ENCODE measurements at places on chromosomes 11 and 22.
A peak's percentile ranks its signal among the peaks of the same experiment; 100 is the strongest.

DNA sequence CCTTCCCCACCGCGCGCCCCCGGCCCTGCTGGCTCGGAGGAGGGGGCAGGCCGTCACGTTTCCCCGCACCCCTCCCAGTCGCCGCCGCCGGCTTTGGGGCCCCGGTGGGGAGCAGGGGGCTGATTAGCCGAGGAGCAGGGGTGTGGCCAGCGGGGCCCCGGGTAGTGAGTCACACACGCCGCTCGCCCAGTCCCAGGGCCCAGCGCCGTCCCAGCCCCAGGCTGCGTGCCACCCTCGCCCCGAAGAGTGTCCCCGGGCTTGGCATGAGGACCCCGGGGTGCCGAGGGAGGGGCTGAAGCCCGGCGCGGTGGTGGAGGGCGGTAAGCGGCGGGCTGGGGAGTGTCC is 34.4 kb downstream of the PRDM11 start:
- peak; percentile 68 for DNase-seq

DNA sequence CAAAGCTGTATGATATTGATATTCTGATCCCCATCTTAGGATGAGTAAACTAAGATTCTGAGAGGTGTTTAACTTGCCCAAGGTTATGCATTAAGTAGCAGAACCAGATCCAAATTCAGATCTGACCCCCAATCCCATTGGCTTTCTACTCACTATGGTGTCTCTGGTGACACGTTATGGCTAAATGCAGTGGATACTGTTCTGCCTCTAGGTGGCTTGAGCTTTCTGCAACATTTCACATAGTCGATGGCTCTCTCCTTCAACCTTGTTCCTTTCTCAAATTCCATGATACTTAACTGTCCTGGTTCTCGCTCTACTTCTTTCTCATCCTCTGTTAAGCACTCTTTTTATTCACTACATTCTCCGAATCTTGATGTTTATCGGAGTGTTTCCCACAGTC is 9.4 kb downstream of the C11orf97 start:
- no peak for DNase-seq

DNA sequence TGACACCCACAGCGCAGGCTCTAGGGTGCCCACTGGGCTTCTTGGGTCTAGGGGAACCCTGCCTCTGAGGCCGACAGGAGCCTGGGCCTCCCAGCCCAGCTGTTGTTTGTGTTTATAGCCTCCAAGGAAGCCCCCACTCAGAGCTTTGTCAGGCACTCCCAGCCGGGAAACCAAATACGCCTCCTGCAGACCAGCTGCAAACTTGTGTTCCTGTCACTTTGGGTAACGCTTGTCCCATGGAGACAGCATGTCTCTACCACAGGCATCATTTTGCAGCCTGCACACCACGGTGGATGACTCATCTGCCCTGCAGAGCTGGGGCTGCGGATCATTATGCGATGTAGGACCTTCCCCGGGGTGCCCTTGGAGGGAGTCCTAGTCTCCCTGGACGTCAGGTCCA is 40.6 kb upstream of the CRYBB3 start:
- DNase-seq = peak; percentile 2

DNA sequence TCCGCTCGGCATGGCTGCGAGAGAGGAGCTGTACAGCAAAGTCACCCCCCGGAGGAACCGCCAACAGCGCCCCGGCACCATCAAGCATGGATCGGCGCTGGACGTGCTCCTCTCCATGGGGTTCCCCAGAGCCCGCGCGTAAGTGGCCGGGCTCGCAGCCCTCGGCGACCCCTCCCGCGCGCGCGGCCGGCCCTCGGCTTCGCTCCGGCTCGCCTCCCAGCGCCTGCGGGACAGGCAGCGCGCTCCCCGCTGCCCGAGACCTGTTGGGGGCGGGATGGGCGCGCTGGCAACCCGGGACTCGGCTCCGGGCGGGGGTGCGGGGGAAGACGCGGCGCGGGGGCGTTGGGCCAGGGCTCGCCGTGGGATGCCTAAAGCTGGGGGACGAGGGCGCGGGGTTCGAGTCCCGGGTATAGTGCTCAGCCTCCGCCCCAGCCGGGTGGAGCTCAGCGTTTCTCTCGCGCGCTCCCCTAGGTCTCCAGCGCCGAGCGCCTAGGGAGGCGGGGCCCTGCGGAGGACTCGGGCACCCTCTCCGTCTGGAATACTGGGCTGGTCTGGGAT is 630 bp downstream of the UBASH3B start:
- DNase-seq = peak; percentile 64

DNA sequence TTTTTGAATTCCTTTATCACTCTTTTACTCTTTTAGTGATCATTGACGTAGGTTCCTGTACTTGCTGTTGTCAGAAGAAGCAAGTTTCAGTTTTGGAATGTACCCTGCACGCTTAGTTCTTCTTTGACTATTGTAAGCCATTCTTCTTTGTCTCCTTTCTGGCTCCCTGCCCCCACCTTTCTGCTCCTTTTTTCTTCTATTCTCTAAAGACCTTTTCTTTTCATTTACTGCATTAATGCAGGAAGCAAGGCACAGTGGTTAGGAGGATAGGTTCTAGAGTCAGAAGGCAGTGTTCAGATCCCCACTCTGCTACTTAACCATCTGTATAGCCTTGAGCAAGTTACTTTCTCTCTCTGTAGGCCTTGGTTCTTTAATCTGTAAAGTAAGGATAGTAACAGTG is 33.7 kb upstream of the RAG2 start:
- no peak for DNase-seq

GRCh38 chr11:122597511-122597910 is 58.0 kb upstream of the UBASH3B start:
- DNase-seq = no peak

DNA sequence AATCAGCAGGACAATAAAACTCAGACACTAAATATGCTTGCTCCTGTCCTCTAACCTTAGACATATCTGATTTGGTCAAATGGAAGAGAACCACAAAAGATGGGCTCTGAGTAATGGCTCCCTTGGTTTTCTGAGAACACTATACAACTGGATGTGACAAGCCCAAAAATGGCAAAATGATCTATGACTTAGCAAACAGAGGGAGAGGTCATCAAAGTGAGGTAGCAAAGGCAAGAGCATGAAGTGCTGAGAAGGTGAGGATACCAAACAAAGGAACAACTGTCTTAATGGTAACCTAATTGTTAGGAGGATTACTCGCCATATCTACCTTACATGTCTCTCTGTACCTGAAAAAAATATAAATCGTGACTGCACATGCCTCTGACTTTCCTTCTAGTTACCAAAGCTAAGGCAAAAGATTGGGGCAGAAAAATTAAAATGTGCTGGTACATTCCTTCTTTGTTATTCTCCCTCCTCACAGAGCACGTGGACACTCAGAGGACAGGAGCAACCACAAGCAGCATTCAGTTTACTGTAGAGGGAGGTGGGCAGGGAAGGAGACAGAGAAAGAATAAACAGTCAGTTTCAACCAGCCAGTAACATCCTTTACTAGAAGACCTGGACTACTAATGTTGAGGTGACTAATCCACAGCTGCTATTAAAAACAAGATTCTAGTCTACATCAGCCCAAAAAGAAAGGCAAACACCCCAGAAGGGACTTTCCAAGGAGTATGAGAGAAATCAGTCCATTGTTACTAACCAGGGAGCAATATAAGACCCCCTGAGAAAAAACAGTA is 88.8 kb downstream of the AMBRA1 start:
- DNase-seq = peak; percentile 17

DNA sequence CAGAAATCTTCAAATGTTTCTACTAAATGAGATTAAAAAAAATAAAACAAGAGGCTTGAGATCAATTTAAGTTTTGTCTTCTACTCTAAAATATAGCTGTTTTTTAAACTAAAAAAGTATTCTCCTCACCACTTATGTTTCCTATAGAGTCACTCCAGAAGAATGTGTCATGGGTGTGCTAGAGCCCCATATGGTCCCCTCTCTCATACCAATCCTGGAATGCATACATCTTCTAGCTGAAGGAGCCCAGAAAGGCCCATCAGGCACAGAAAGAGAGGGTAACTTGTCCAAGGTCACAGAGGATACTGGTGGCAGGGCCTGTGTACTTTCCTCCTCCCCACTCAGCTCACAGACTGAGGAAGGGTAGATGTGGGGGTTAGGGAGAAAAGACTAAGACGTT is 34.4 kb downstream of the RELT start:
- DNase-seq = peak; percentile 65

DNA sequence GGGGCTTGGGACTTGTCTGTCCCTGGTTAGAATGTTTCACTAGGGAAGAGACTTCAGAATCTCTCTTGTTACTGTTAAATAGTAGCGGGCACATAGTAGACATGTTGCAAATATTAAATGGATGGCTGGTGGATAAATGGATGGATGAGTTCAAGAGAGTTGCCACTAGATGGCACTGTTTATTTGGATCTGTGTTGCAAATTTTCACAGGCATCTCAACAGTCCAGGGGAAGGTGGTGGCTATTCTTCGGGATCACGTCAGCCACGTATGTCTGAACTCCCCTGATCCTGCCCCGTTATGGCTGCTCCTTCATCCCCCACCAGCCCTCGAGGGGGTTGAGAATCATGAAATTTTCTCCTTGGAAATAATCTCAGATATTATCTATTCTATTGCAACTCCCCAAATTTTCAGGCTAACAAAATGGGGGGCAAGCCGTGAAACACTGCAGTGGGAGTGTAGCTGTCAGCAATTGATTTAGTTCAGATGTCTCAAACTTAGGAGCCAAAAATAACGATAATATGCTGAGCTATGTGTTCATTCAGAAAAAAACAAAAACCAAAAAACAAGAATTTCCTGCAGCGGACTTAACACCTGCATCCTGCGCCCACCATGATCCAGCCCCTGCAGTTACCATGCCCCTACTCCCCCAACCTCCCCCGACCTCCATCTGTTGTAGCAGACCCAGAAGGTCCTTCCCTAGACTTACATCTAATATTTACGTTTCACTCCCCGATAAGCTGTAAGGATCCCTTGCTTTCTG is 29.1 kb upstream of the BIRC3 start:
- peak; percentile 79 for DNase-seq

GRCh38 chr11:31813391-31814175 is 2.5 kb upstream of the PAX6 start:
- DNase-seq = no peak

GRCh38 chr11:106424111-106424510 is 346.6 kb downstream of the AASDHPPT start:
- DNase-seq = peak; percentile 95

DNA sequence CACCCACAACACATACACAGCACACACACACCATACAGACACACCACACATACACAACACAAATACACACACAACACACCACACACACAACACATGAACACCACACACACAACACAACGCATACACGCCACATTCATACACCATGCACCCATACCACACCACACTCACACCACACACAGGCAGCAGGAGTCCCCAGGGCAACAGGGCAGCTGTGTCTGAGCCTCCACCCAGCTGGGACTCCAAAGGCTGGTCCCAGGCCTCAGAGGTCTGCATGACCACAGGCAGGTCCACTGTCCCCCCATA is 3.3 kb upstream of the WNT7B start:
- DNase-seq = no peak

DNA sequence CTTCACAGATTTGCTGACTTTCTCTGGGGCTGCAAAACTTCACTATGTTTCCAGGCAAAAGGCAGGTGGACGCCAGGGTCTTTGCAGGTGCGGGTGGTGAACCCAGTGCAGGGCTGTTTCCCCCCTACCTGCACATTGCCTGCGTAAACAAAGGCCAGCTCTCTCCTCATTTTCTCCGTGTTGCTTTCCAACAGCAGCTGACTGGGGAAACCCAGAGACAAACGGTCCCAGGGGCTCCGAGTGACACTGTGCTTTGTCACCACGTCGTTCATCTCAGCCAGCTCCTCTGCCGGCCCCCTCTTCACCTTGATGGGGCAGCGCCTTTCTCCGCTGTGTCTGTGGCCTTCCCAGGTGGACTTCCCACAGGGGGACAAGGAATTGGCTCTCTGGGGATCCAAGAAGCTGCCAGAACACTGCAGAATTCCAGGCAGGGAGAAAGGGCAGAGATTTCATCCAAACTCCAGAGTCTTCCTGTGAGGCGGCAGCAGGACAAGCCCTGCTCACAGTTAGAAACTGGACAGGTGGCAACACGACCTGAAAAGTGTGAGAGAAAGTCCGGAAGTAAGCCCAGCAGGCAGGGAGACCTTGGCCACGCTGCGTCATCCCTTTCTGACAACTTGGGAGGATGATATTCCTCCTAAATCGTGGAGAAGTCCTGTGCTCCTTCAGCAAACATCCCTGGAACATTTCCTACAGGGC is 1493.7 kb downstream of the TBC1D22A start:
- no peak for DNase-seq

DNA sequence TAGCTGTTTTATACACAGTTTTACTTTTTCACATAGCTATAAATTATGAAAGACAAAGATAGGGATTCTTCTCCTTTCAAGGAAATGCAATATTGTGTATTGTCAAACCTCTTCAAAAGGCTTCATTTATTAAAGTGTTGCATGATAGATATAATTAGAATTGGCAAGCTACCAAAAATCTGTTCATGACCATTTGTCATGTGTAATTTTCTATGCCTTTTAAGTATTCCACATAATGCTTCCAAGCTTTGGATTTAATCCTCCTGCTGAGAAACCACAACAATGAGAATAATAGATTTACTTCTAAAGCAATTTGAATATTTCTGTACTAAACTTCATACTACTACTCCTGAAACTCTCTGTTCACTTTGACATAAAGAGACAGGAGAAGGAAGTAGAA is 403.2 kb upstream of the CCDC179 start:
- peak; percentile 41 for DNase-seq

- DNase-seq = no peak
Observed at GRCh38 chr11:119210050-119210449, 3.9 kb downstream of the CBL start.

- DNase-seq = peak; percentile 32
Observed at GRCh38 chr22:47094861-47095330, 332.4 kb downstream of the TBC1D22A start.

DNA sequence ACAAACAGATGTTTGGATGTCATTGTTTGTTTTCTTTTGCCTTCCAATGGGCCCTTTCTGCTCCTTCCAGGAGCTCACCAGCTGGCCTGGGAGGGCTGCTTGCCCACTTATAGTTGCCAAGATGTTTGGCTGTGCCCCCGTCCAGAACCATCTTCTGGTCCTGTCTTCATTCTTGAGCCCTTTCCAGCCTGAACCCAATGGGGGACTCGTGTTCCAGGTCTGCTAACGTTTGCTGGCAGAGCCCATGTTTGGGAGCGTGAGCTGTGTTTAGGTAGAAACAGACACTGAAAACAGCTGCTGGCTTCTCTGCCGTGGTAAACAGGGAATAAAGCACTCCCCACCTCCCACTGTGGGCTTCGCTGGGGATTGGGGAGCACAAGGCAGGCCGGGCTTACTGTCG is 83.2 kb upstream of the SYT13 start:
- no peak for DNase-seq

GRCh38 chr22:33054001-33054675 is 4.0 kb downstream of the SYN3 start:
- no peak for DNase-seq

All from fibroblast of skin of right biceps (primary cell).